Stimulated activated CD4-positive, alpha-beta T cell treated with anti-CD3 and anti-CD28 coated beads, Interleukin-1b, Interleukin-23, amount 100 ng/mL, for 1 hour (primary cell): ENCODE measurements at places on chromosomes 13 and 19.

DNA sequence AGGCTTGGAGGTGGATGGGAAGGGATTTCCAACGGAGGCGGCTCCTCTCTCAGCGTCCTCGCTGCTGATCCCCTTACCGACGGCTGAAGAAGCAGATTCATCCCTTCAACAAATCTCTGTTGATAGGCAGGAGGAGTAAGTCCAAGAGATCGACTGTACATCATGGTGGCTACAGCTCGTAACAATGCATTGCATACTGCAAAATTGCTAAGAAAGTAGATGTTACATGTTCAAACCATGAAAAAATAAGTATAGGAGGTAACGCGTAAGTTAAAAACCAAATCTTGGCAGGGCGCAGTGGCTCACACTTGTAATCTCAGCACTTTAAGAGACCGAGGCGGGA, 468 bp upstream of the SLC39A3 start:
- DNase-seq, result no peak

DNA sequence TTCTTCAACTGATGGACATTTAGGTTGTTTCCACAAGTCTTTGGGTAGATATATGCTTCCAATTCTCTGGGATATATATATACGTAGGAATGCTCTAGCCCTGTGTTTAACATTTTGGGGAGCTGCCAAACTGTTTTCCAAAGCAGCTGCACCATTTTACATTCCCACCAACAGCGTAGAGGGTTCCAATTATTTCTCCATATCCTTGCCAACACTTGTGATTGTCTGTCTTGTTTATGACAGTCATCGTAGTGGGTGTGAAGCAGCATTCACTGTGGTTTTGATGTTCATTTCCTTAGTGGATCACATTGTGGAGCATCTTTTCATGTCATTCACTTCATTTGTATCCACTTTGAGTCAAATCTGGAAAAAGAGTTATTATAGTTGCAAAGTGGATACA, 4.7 kb upstream of the CBLC start:
- no peak for DNase-seq

- DNase-seq, result no peak
Observed at GRCh38 chr13:78881751-78882150, 222.8 kb upstream of the OBI1 start.

DNA sequence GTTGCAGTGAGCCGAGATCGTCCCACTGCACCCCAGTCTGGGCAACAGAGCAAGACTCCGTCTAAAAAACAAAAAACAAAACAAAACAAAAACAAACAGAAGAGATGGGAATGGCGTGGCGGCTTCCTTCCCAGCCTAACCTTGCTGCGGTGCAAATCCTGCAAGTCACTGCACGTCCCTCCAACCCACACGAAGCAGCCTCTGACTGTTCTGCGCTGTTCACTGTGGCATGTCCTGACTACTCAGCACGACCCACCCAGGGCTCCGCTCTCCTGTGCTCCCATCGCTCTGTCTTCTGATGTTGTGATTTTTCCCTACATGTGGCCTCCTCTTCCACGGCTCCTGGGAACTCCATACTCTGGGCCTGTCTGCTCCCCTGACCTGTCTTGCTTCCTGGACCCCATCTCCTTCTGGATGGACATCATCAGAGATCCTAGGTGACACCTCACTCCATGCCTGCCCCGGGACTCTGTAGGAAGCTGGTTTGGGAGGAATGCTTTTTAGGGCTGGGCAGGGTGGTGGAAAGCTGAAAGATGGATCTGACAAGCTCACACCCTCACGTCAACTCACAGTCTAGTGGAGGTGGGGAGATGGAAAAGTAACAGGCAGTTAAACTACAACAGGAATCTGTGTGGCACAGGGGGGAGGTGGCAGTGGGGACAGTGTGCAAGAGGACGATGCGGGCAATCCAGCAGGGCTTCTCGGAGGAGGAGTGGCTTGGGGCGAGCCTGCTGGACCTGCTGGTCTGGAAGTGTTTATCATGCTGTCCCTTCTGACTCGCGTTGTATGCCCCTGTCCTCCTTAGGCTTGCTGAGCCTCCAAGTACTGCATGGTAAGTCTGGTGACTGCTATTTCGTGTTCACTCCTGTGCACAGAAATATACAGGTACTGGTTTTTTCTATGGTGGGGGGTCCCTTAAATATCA, 18.8 kb downstream of the ZSCAN5A start:
- DNase-seq, result no peak

GRCh38 chr19:51702825-51703574, 9.9 kb downstream of the SPACA6 start:
- no peak for DNase-seq

GRCh38 chr13:104001766-104002165, 935.5 kb upstream of the SLC10A2 start:
- no peak for DNase-seq

DNA sequence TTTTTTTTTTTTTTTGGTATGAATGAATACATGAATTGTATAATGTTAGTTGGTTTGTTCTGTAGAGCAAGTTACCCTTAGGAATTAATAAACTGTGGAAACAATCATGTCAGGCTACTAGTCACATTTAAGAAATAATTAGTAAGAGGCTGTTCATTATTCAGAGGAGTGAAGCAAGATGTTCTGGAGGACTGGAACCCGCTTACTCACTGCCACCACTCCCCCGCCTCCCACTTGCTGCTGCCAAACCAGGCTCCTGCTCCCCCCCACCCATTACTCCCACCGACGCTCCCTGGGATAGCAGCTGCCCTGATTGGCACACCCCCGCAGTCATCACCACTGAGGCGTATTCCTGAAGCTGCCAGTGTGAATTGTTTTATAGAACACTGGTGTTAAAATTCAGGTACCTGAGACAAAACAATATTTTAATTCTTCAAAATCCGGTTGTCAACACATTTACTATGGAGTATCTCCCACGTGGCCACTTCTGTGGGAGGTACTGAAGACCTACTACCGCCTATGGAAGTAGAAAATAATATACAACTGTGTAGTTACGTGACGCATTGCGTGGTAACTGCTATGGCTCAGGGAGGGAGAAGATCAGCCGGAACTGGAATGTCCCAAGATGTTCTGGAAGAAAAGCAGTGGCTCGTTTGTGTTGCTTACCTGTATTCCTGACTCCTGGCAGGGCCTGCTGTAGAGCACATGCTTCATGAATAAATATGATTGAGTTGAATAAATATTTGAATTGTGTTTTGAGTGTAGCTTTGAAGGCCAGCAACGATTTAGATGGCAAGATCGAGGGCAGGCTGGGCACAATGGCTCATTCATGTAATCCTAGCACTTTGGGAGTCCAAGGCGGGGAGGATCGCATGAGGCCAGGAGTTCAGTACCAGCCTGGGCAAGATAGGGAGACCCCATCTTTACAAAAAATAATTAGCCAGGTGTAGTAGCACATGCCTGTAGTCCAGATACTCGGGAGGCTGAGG, 1.7 kb downstream of the DPY19L3 start:
- no peak for DNase-seq

DNA sequence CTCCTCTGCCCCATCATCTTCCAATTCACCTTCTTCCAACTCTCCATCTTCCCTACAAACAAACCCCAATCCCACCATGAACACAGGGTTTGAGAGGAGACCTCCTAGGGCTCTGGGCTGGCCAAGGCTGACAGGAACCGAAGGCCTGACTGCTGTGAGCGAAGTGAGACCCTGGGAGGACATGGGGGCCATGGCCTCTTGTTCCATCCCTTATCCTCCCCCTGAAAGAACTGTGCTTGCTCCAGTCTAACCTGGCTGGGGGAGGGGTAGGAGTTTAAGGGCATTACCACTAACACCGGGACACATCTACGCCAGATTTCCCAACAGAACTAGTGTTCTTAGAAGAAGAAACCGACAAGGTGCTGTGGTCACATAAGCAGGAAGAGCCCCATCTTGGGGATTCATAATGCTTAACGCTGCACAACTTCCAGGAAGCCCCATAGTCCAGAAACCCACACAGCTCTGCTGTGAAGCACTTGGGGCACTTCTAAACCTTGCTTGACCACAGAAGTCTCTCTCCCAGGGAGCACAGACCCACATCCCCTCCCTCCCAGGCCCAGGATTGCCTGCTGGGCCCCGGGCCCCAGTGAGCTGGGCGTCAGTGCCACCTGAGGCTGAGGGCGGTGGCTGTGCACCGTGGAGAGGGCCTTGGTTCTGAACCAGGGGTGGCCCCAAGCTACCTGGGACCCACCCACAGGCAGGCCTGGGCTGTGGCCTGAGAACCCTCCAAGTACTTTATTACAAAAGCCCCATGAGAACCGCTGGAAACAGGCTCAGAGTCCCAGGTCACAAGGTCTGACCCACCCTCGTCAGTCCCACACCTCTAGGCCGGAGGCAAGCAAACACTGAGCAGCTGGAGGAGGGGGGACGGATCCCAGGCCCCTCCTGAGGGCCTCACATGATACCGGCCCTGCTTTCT, 18.8 kb downstream of the ZC3H4 start:
- DNase-seq, result no peak

- no peak for DNase-seq
Observed at GRCh38 chr13:76499891-76500290, 386.3 kb downstream of the KCTD12 start.

- DNase-seq, result no peak
Observed at GRCh38 chr19:34459614-34460013, 21.9 kb upstream of the WTIP start.

DNA sequence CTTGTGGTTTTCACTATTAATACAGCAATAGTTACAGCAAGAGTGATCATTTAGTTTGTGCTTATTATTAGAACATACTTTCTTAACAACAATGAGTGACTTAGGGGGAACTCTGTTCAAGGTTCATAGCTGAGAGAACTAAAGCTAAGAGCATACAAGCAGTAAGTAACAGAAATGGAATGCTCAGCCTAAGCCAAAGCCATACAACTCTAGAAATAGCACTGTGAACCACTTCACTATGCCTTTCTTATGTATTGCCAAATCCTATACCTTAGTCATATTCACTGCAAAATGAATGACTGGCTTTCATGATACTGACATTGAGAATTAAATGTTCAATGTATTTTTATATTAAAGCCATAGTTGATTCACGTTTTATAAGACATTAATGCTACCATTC, 599.7 kb upstream of the SLITRK1 start:
- DNase-seq, result no peak

GRCh38 chr19:44824761-44825160, 15.9 kb downstream of the BCAM start:
- DNase-seq, result no peak
